ENCODE measurements at places on chromosomes 3 and 15.

- no peak for DNase-seq
Observed at GRCh38 chr15:99440551-99441443, 125.0 kb upstream of the MEF2A start.

DNA sequence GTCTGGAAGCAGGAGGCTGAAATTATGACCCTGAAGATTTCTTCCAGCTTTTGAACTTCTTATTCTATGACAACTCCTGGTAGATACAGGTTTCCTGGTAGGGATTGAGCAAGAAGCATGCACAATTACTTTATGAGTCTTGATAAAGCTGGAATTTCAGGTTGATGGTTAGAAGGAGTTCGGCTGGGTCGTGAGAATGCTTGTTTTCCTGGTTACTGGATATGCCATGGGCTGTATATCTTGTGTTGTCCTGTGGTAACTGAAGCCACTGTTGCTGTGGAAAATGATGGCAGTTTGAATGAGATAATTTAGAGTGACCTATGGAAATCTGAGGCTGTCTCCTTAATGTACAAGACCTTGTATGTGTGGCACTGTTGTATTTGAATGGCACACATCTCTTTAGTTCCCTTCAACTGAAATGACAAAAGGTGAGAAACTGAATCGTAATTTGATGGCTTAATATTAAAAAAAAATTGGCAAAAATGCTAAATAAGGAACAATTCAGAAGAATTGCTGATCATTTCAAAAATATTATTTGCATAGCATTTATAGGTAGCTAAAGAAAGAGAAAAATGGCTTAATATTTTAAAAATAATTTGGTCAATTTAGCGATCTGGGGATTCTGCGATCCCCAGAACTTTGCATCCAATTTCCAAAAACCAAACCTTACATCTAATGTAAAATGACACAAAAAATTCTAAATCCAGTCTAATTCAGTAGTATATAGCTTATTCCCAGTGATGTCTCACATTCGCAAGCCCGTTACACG lies 1.1 kb upstream of the UBE2E1 start:
- no peak for DNase-seq

DNA sequence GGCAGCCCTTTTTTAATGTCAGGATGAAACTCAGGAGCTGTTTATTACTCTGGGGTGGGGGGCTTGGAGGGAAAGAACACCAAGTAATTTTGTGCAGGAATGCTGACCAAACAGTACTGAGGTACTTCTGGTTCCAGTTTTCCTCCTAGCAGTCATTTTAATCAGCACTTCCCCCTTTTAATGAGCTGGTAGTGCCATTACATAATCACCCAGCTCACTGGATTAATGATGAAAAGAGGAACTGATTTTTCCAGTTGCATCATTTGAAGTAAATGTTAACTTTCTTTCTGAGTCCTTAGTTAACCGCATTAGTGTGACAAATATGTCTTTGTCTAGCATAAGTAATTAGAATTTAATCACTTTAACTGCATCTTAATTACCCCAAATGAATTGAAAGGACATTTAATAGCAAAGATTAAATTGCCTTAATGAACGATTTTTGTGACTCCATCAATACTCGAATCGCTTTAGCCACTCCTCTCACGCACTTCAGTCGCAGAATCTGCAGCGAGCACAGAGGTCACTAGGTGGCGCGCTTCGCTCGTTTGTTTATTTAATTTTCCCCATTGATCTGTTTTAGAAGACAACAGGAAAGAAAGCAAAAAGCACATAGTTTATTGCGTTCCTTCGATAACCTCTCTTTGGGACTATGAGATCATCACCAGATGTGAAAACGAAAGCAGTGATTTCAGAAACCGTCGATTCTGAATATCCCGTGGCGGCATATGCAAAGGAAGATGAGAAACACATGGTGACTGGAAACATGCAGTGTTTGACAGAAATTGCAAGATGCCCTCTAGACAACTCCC lies 9.8 kb downstream of the ONECUT1 start:
- peak; percentile 56 for DNase-seq

- DNase-seq: peak; percentile 94
Observed at GRCh38 chr3:87227104-87227834, at the start of gene CHMP2B. TSS of gene CHMP2B (plus strand) at chr3:87227309. CDS start at chr3:87227523, 214 bp downstream.

DNA sequence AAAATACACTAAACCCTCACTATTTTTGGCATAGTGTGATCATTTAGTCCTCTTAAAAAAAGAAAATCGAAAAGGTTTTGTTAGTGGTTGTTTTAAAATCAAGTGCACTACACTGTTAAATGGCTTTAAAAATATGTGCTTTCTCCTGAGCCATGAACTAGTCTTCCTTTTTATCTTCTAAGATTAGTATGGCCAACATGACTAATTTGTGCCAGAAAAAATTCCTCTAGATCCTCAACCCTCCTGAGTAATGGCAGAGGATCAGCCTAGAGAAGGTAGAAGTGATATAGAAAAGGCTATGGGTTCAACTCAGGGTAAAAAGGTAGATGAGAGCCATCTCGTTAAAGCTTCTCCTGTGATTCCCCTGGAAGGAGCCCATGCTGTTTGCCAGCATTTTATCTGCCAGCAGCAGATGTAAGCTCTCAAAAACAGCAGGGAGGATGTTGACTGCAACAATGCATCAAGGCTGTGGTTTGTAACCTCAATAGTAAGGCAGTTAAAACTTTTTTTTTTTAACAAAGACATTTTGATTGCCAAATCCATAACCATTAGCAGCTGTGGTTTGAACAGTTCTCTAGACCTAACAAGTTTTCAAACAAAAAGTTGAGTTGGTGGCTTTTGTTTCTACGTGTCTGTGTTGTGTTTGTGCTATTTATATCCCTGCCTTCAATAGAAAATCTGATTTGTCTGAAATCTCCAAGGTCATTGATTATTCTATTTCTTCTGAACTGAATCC lies 30.2 kb upstream of the ZNF609 start:
- DNase-seq: peak; percentile 27

DNA sequence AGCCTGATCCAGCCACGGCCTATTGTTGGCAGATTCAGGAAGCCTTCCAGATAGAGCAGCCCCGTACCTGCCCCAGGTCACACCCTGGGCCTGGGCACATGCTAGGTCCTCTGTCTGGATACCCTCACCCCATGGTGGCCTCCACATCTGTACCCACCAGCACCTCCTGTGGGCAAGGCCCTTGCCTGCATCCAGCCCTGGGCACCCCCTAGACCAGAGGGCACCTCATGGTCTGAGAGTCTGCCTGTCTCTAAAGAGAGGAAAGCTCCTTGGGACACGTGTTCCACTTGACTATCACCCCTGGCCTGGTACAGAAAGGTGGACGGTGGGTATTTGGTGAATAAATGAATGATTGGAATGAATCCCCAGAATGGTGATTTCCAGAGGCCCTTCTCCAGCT lies 8.9 kb upstream of the COMMD4 start:
- no peak for DNase-seq

Measured in left cardiac atrium (tissue), 4 donors.